ENCODE measurements at places on chromosomes 1 and 21.

DNA sequence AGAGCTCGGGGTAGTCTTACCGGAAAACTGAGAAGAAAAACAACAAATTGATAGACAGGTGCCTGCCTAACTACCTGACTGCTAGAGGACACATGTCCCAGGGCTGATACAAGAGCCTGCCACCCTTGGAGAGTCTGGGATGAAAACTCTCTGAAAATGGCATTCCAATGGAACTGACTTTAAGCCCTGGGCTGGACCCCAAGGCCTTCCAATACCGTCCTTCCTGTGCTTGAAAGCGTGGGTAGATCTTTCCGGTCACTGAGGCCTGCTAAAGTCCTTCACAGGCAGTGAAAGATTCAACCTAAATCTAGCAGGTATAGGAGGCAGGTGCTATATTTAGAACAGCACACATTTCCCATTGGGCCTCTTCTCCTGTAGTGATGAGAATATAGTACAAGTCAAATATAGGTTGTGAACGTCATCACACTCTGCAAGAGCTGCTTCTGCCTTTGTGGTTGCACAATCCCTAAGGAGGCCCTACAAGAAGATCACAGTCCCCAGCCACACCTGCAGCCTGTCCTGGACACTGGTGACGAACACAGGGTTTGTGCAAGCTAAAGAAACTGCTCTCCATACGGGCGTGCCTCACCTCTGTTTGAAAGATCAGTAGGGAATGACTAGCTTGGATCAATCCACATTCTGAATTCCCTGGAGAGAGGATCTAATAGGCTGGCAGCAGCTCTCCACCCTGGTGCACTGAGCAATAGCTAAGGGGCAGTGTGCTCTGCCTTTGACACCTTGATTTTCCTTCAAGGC, 876 bp upstream of the CHML start:
- no peak for DNase-seq

- DNase-seq, result no peak
Observed at GRCh38 chr1:1941868-1942752, 23.0 kb upstream of the TMEM52 start.

DNA sequence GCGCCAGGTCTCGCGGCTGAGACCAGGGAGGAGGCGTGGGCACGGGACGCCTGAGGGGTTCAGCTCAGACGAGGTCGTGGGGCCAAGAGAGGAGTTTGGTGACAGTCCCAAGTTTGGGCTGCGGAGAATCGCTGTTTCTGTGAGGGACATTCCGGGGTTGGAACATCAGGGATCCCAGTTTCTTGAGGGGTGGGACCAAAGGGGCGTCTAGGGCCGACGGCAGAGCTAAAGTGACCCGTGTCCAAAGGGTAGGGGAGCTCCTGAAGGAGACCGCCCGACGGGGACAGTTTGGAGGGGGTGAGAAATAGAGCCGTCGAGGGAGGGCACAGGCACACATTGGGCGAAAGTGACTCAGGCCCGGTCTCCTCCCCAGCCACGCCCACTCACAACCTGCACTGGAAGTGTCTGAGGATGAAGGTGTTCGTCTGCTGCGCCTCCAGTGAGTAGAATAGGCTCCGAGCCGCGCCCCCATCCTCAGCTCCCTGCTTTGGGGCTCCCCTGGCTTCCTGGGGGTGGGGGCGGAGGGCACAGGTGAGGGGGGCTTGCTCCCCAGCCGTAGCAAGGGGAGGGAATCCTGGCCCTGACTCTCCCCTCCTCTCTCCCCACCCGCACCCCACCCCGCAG, 7.0 kb downstream of the EFNA3 start:
- DNase-seq, result peak; percentile 79

DNA sequence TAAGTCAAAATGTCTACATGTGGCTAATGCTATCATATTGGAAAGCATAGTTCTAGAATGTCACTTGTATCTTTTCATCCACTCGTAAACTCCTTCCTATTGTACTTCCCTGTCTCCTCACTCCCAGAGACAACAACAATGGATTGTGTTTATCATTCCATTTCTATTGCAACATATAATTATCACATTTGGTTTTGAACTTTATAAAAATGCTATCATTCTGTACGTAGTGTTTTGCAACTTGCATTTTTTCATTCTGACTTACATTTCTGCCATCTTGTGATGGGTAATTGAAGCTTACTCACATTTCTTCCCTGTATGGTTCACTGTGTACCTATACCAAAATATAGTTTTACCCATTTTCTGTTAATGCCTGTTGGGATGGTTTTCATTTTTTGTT, 14.5 kb upstream of the CSF3R start:
- DNase-seq, result no peak

Measured in activated naive CD8-positive, alpha-beta T cell treated with anti-CD3 and anti-CD28 coated beads, Interleukin-2, amount 50 U/mL, for 24 hours (primary cell).